ENCODE measurements at places on chromosomes 16 and 17.
A peak's percentile ranks its signal among the peaks of the same experiment; 100 is the strongest.

DNA sequence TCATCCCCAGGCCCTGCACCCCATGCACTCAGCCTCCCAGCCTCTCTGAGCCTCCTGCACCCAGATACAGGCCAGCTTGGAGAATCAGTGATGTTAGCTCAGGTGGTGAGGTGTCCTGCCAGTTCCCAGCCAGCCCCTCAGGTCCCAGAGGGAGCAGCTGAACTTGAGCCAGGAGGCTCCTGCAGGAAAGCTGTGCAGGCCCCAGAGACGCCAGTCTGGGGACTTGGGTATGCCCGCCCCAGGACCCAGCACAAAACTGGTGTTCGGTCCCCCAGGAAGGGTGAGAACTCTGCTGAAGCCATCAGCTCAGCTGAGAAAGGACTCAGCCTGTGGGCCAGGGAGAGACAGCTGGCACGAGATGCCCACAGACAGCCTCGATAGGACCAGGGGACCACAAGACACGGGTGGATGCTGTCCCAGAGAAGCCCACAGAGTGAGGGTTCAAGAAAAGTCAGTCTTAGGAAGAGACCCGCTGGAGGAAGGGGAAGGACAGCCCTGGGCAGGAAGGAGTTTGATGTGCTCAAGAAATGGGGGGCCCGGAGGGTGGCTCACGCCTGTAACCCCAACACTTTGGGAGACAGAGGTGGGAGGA, 11.0 kb downstream of the ENDOV start:
- DNase-seq = no peak

- DNase-seq = peak; percentile 57
Measured at GRCh38 chr17:38747463-38748148, 530 bp downstream of the PCGF2 start.

GRCh38 chr17:43402078-43402477, 3.3 kb downstream of the ARL4D start:
- DNase-seq = no peak

DNA sequence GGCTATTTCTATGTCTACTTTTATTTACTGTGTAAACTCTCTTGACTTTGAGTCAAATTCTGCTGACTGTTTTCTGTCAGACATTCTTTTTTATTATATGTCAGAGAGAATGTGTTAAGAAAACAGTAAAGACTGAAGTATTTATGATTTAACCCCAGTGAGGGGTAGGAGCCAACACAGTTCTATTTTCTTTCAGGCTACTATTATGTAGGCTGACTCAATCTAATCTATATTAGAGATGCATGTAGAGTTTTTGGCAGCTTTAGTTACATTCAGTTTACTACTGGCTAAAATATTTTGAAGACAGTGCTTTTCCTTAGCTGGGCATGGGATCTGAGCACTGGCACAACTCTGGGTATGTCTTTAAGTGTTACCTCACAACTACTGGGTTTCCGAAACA, 1108.0 kb downstream of the CDH11 start:
- no peak for DNase-seq

DNA sequence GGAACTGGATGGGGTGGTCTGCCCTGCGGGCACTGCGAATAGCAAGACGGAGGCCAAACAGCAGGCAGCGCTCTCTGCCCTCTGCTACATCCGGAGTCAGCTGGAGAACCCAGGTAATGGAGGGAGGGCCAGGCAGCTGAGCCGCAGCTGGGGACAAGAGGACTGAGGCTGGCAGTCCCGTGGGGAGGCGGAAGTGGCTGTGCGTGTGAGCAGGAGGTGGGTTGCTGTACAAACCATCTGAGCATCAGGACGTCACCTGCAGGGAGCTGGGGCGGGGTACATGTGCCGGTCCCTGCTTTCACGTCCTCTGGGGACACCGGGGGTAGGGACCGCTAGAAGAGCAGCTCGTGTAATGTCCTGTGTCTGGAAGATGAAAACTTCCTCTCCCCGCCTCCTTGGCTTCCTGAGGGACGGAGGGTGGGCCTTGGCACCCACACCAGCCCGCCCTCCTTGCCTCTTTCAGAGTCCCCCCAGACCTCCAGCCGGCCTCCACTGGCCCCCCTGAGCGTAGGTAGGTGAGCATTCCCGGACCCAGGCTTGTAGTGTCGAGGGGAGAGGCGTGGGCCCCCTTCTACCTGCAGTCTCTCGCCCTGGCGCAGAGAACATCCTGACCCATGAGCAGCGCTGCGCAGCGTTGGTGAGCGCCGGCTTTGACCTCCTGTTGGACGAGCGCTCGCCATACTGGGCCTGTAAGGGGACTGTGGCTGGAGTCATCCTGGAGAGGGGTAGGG, 3.7 kb downstream of the ADAD2 start:
- DNase-seq = peak; percentile 77

GRCh38 chr16:22337045-22337444, 37.4 kb downstream of the CDR2 start:
- DNase-seq = no peak

DNA sequence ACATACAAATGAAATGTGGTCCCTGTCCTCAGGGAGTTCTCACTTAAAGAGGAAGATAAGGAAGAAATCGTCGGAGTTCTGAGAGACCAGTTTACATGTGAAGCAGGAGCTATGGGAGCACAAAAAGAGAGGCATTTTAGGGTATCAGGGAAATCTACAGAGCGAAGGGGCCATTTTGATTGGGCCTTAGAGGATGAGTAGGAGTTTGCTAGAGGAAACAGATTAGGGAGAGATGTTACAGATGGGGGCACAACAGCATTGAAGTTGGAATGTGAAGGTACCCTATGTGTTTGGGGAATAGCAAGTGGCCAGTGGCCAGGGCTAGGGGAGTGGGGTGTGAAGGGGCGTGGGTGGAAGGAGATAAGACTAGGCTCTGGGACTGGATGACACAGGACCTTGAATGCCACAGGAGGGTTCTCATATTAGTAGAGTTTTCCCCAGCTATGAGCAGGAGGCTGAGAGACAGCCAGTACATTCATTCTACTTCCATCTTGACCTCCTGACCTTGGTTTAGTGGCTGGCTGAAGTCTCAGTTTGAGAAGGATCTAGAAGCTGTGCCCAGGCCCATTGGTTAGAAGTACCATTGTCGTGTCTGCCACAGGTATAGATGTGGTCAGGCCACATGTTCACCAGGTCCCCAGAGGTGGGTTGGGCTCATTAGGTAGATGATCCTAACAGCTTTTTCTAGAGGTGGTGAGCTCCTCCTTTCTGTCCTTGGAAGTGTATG, 34.8 kb downstream of the CPNE2 start:
- DNase-seq = no peak

- no peak for DNase-seq
Measured at GRCh38 chr17:12765548-12765947, 23.8 kb upstream of the ARHGAP44 start.

DNA sequence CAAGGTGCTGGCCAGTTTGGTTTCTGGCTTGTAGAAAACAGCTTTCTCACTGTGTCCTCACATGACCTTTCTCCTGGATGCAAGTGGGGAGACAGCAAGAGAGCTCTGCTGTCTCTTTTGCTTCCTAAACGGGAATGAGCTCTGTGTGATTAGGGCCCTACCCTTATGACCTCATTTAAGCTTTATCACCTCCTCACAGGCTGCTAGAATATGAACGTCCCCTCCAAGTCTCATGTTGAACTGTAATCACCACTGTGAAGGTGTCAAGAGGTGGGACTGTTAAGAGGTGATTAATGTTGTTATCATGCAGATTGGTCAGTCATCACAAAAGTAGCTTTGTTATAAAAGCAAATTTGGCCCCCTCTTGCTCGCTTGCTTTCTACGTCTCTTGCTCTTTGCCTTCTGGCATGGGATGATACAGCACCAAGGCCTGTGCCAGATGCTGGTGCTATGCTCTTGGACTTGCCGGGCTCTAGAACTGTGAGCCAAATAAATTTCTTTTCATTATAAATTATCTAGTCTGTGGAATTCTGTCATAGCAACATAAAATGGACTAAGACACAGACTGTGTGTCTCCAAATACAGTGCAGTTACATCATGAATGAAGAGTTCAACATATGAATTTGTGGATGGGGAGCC, 14.8 kb upstream of the POLR3E start:
- no peak for DNase-seq

GRCh38 chr16:89369266-89369895, 121.0 kb downstream of the ANKRD11 start:
- DNase-seq = no peak

DNA sequence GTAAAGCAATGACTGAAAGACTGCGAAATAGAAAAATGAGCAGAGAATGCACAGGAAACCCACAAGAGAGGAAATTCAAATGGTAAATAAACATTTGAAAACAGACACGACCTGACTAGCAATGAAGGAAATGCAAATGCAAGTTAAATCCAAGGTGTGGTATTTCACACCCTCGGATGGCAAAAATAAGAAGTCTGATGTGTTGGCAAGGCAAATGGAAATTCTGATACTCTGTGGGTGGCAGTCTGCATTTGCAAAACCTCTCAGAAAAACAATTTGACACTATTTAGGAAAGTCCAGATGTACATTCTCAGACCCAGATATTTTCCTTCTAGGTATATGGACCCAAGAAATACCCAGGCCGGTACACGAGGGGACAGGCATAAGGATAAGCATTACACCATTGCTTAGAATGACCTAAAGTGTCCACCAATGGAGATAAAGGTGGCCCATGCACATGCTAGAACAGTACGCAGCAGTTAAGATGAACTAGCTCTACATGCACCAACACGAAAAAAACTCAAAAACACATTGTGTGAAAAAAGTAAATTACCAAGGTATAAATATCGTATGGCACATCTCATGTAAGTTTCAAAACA, 116.7 kb downstream of the GAS7 start:
- DNase-seq = no peak

DNA sequence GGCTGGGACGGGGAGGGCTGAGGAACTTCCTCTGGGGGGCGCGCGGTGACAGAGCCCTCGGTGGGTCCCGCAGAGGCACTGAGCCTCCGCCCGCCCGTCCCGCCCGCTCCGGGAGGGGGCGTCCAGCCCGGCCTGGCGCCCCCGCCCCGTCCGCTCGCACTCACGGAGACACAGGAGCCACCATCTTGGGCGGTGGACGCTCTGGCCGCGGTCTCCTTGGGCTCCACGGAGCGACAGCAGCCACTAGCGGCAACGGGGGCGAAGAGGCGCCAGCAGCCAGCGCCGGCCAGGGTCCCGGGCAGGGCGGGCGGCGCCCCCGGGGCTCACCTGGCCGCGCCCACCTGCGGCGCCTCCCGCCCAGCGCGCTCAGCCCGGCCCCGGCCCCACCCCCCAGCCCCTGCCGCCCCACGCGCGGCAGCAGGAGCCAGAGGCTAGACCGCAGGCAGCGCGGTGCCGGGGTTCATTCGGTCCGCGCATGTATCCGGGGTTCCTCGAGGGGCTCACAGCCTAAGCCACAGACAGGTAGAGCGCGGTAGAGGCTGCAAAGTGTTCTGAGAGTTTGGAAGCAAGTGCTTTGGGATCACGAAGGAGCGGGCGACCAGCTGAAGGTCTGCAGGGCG, at the start of gene C17orf113:
Gene C17orf113 (minus strand): TSS at position 209 of the 620 bp plus-strand sequence. CDS start 7,225 bp downstream, outside the sequence.
- DNase-seq = peak; percentile 57

DNA sequence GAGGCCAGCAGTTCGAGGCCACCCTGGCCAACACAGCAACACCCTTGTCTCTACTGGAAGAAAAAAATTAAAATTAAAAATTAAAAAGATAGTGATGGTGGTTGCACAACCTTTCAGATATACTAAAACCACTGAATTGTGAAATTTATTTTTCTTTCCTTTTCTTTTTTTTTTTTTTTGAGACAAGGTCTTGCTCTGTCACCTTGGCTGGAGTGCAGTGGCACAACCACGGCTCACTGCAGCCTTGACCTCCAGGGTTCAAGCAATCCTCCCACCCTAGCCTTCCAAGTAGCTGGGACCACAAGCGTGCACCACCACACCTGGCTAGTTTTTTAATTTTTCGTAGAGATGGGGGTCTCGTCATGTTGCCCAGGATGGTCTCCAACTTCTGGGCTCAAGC, 254.4 kb downstream of the SLC39A11 start:
- DNase-seq = no peak

- peak; percentile 29 for DNase-seq
Measured at GRCh38 chr16:58661199-58661830, 23.3 kb downstream of the SLC38A7 start.

- no peak for DNase-seq
Measured at GRCh38 chr17:45144199-45145034, 3.9 kb upstream of the HEXIM1 start.

DNA sequence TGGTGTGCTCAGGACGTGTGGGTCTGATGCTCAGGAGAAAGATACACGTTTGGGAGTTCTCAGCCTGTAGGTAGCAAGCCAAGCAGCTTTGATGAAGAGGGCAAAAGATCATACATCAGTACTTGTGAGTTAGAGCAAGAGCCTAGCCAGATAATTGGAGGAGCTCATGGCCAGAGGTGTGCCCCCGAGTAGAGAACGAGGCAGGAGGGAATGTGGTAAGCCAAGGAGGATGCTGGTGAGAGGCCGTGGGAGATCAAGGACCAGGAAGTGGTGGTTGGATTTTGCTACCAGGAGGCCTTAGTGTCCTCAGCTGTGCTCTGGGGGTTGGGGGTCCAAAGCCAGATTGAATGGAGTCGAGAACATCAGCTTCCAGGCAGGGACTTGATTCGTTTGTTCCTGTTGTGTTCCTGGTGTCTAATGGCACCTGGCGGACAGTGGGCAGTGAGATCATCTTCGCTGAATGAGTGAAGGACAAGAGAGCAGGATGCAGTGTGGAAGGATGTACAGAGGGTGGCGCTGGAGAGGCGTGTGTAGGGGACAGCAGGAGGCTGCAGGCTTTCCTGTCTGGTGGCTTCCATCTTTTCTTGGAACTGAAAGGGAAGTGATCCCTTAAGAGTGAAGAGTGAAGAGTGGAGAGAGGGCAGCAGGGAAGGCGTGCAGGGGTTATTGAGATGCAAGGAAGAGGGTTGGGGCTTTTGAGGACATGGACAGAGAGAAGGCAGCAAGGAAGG, 11.6 kb downstream of the FBXL19 start:
- no peak for DNase-seq

DNA sequence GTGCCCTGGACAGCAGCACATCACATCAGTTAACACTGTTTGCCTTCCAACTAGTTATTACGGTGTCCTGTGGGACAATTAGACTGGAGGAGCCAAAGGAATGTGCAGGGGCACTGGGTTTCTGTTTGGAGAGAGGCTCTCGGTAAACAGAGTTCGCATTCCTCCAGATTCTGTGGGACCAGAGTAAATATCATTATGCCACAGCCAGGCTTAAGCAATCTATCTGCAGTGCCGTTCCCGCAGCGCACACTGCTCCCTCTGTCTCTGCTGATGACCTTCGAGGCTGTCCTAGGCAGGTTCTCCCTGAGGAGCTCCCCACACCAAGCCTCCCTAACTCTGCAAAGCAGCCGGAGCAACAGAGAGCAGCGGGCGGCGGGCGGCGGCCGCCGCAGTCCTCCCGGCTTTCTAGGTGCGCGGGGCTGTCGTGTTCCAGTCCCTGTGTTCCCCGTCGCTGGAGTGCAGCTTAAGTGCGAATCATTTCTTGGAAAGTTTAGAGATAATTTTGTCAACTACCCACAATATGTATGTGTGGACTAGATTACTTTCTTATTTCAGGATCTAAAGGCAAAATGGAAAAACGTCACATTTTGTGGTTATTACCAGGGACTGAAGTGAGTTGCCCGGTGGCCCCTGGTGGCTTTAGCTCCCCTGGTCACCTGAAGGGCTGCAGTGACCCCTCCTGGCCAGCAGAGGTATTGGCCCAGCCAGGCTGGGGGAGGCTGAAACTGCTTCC, 43.3 kb downstream of the PGS1 start:
- DNase-seq = peak; percentile 62

Data from NCI-H345 (cell line).